ENCODE measurements at places on chromosomes 4 and X.

DNA sequence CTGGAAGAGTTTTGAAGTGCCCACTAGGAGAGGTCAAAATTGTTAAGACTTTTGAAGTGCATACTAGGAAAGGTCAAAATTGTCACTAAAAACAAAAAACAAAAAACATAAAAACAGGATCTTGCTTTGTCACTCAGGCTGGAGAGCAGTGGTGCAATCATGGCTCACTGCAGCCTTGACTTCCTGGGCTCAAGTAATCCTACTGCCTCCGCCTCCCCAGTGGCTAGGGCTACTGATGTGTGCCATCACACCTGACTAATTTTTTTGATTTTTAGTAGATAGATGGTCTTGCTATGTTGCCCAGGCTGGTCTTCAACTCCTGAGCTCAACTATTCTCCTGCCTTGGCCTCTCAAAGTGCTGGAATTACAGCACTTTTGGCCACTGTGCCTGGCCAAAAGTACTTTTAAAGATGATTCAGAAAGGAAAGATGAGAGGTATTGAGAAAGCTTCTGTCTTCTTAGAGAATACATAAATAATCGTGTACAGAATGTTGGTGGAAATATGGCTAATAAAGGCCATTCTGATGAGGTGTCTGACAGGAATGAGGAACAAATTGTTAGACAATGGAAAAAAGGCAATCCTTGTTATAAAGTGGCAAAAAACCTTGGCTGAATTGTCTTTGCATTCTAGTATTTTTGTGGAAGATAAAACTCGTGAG lies 43.3 kb upstream of the STX18 start:
- no peak for DNase-seq

GRCh38 chr4:114964026-114964425 lies 149.4 kb downstream of the NDST4 start:
- DNase-seq: no peak

- no peak for DNase-seq
These were observed 39.2 kb upstream of the GPR78 start for GRCh38 chr4:8540991-8541390.

DNA sequence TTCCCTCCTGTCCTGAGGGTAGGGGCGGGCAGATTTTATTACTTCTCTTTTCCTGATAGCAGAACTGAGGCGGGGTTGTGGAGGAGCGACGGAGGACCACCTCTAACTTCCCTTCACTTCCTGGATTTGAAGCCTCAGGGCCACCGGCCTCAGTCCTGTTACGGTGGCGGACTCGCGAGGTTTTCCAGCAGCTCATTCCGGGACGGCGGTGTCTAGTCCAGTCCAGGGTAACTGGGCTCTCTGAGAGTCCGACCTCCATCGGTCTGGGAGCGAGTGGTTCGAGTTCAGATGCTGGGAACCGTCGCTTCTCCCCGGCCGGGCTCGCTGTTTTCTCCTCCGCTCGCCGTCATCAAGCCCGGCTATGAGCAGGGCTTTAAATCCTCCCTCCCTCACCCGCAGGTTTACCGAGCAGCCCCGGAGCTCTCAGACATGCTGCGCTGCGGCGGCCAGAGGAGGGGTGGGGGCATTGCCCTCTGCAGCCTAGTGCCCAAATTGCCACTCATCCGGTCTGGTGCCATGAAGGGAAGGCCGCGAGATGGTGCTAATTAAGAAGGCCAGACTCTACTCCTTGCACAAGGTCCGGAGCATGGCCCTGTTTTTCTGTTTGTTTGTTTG lies 23.3 kb downstream of the HAND2 start:
- DNase-seq: no peak

- peak; percentile 33 for DNase-seq
These were observed 126.0 kb upstream of the ENPP6 start for GRCh38 chr4:184343502-184344177.

DNA sequence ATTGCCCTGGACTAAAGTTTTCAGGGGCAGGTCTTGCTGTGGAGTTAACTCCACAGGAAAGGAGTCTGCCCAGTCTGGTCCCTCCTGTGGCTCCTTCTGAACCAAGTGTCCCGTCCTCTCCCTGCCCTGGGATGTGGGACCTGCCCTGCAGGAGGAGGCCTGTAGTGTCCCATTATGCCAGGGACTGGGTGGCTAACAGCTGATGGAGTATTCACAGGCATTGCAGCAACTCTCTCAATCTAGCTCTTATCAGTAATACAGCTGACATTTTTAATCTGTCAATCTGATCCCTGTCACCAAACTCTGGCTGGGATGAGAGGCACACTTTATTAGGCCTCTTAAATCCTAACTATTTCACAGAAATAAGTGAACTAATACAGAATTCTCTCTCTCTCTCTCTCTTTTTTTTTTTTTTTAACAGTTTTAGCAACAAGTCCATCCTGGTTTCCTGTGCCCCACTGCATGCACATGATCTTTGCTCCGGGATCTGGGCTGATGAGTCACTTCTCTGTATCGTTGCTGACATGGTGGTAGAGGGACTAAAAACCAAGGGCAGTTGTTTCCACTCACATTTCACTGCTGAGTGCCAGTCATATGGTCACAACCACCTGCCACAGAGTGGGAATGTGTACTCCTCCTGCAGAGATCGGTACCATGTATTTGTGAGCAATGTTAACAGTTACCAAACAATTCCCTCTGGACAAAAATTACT lies 39.1 kb downstream of the HAND2 start:
- DNase-seq: no peak

GRCh38 chr4:110597582-110597981 lies 25.3 kb downstream of the PITX2 start:
- no peak for DNase-seq

GRCh38 chrX:100935767-100936166 lies 7.0 kb upstream of the XKRX start:
- no peak for DNase-seq

GRCh38 chrX:78123190-78123589 lies 16.3 kb downstream of the TAF9B start:
- DNase-seq: no peak
